ENCODE measurements at places on chromosomes 4 and X.

DNA sequence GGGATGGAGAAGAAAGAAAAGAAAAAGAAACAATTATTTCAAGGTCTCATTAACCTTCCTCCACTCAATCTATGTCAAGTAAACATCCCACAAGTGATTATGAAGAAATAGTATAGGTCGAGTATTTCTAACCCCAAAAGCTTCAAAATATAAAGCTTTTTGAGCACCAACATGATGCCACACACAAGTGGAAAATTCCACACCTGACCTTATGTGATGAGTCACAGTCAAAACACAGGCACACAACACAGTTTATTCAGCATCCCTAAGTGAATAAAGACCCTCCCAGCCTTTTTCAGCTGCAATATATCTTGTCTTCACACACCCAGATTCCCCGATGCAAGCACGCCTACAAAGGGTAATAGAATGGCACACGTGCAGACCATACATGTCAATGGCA is 51.7 kb upstream of the VEGFC start:
- DNase-seq = no peak

GRCh38 chr4:7806338-7807090 is 133.1 kb downstream of the AFAP1 start:
- DNase-seq = no peak

DNA sequence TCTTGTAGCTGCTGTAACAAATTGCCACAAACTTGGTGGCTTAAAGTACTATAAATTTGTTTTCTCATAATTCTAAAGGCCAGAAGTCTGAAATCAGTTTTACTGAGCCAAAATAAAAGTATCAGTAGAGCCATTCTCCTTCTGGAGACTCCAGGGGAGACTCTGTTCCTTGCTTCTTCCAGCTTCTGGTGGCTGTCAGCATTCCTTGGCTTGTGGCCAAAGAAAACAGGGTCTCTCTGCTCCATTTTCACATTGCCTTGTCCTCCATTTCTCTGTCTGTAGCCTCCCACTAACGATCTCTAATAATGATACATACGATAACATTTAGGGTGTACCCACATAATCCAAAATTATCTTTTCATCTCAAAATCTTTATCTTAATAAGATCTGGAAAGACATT is 200.4 kb downstream of the MAB21L2 start:
- DNase-seq = no peak

- DNase-seq = no peak
These were observed 16.9 kb upstream of the MED28 start for GRCh38 chr4:17597517-17597916.

DNA sequence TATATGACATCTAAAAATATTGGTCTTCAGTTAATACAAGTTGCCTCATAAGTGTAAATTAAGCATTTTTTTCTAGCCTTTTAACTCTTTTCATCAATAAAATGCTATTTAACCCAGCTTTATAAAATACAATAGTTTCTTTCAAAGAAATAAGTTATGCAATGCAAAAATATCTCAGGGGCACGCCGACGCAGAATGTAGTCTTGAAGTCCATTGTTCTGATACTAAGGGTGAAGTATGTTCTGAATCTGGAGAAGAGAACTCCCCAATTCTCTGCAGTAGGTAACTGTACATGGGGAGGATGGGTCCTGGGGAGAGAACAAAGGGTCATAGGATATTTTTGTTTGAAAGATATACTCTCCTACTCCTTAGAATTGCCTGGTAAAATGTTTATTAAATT is 256.6 kb upstream of the NDST4 start:
- no peak for DNase-seq

GRCh38 chrX:48083706-48084105 is 12.3 kb upstream of the ZNF630 start:
- DNase-seq = no peak

DNA sequence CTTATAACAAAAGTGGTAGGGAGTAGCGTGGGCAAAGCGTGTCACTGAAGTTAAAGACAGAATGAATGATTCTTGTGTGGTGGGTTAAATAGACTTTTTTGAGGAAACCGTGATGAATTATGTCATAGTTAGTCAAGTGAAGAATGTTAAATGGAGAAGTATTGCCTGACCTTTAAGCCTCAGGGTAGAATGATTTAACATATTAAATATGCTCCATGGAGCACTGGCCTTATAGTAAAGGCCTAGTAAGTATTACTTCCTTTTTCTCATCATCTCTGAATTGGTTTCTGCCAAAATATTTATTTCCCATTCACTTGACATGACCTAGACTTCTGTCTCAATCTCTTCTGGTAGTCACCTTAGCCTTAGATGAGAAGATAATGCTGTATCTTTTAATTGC is 23.7 kb downstream of the MAGEB1 start:
- DNase-seq = no peak

DNA sequence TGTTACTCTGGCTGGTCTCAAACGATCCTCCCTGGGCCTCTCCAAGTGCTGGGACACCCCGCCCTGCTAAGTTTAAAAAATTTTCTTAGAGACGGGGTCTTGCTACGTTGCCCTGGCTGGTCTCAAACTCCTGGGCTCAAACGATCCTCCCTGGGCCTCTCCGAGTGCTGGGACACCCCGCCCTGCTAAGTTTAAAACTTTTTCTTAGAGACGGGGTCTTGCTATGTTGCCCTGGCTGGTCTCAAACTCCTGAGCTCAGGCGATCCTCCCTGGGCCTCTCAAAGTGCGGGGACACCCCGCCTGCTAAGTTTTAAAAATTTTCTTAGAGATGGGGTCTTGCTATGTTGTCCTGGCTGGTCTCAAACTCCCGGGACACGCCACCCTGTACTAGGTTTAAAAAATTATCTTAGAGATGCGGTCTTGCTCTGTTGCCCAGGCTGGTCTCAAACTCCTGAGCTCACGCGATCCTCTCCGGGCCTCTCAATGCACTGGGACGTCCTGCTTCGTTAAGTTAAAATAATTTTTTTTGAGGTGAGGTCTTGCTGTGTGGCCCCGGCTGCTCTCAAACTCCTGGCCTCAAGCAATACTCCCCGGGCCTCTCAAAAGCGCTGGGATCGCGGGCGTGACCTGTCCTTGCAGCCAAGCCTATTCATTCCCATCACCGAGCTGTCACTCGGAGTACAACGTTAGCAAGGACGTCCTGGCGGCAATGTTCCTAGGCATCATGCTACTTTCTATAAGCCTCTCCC is 1.1 kb downstream of the SLC25A6 start:
- DNase-seq = no peak

GRCh38 chrX:17481086-17481485 is 106.1 kb downstream of the NHS start:
- DNase-seq = no peak

- no peak for DNase-seq
These were observed 1.3 kb downstream of the FAM53A start for GRCh38 chr4:1682860-1683259.

- no peak for DNase-seq
These were observed 1787.4 kb upstream of the ADGRL3 start for GRCh38 chr4:59412739-59413138.

- DNase-seq = no peak
These were observed 489.8 kb downstream of the PABPC4L start for GRCh38 chr4:133711817-133712216.

- no peak for DNase-seq
These were observed 124.7 kb downstream of the CAMK2D start for GRCh38 chr4:113636877-113637276.

DNA sequence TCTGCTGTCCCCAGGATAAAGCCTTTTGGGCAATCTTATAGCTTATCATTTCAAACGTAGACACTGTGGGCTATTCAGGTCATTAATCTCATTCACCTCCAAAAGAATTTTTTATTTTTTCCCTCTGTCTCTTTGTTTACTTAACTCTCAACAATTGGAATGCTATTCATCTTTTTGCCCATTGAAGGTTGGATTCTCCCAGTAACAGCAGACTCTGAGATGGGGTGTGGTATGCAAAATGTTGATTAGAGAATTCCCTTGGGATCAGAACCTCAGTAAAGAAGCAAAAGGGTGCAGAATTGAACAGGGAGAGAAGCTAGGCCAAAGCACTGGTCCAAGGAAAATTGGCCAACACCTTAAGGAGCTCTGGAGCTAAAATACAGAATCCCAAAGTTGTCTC is 60.4 kb downstream of the CAMK2D start:
- DNase-seq = no peak

DNA sequence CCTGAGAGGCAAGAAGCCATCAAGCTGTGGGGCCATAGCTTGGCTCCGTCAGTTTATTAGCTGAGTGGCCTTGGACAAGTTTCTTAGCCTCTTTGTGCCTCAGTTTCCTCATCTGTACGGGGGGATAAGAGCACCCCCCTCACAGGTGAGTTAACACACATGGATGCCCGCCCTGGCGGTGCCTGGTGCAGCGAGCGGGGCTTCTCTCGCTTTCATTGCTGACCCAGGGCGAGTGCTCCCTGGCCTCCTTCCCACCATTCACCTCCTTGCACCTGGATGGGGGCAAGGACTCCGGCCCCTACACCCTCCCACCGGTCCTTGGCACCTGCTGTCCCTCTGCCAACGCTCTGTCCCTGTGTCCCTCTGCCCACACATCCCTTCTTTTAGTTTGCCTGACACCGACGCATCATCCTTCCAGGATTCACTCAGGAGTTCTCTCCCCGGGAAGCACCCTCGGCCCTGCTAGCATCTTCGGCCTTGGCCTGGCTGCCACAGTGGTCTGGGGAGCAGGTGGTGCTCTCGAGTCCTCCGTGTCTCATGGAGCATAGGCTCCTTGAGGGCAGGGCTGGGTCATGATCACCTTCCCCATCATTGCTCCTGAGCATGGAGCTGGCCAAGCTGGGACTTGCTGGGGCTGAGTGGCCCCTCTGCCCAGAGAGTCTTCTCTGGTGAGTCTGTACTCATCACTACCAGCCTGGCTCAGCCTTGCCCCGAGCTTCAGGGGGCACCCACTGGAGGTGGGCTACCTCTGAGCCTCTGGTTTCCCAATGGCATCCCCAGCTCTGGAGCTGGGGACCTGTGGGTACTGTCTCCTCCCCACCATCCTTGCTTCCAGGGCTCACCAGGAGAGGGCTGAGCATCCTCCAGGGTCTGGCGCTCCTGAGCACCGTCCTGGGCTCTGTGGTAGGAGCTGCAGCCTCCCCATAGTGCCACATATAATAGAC is 53.8 kb upstream of the SORCS2 start:
- no peak for DNase-seq

GRCh38 chr4:78517050-78517652 is 34.4 kb upstream of the ANXA3 start:
- no peak for DNase-seq

DNA sequence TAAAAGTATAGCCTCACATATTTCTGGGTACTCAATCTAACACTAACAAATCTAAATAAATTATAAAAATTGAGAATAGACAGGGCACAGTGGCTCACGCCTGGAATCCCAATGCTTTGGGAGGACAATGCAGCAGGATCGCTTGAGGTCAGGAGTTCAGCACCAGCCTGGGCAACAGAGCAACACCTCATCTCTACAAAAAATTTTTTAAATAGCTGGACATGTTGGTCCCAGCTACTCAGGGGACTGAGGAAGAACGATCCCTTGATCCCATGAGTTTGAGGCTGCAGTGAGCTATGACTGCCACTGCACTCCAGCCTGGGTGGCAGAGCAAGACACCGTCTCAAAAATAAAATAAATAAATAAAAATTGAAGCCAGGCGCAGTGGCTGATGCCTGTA is 192.7 kb downstream of the LRBA start:
- no peak for DNase-seq

- no peak for DNase-seq
These were observed 23.2 kb downstream of the SMIM43 start for GRCh38 chr4:121741751-121742150.

GRCh38 chrX:129233786-129234185 is 289.5 kb downstream of the SMARCA1 start:
- no peak for DNase-seq

DNA sequence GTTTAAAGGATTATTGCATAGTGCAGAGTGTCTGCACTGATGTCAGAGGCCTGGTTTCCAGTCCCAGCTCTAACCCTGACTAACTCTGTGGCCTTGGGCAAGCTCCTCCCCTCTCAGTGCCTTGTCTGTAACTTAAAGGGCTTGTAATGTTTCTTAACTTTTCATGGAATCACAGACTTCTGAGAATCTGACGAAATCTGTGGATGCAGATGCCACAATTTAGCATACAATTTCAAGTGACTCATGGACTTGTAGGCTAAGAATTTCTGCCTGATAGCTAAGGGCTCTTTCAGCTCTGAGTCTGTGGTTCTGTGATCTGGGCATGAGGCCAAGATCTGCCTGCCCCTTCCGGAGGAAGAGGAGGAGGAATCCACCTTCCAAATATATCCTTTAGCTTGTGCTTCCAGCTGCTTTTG is 236.9 kb downstream of the AR start:
- peak; percentile 93 for DNase-seq

GRCh38 chr4:27828843-27829242 is 968.2 kb downstream of the STIM2 start:
- DNase-seq = no peak

DNA sequence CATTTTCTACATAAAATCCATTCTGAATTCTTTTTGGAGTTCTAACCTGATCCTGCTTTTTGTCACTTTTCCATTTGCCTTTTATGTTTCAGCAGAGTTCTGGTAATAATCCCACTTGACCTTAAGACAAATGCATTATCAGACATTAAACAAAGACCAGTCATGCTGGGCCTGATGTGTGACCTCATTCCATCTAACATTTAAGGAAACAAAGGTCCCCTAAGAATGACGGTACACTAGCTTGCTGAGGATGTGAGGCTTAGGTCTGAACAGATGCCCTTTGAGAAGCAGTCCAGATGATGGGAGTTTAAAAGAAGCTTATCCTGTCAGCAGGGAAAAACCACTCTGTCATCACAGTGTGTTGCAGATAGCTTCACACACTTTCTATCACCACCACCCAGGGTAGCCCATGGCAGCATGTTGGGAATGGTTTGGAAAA is 38.1 kb upstream of the PDE5A start:
- no peak for DNase-seq

DNA sequence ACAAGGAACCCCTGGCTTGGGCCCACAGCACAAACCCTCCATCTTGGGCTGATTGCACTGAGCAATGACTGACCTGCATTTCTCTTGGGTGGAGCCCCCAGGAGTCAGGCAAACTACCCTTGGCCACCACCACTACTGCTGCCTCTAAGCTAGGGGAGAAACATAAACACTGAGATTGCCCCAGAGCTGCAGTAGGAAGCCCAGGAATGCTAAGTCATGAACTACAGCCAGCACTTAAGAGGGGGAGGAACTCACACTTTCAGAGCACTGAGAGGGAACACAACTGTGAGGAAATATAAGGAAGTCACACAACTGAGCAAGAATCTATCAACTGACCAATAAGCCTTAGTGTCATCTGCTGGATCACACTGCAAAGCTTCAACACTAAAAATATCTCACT is 111.6 kb upstream of the PPP3CA start:
- no peak for DNase-seq
